ENCODE measurements at places on chromosomes 3 and 15.
A peak's percentile ranks its signal among the peaks of the same experiment; 100 is the strongest.

DNA sequence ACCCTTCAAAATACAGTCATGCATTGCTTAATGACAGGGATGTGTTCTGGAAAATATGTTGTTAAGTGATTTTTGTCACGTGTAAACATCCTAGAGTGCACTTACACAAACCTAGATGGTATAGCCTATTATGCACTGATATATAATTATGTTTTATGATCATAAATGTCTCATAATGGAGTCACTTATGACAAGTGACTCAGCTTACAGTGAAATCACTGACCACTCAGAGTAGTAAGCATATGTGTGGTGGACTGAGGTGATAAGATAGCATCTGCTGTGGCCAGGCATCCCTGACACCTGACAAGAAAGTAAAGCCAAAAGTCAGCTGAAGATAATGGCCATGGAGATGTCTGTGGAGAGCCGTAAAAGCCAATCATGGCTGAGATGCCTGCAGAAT, 5.4 kb downstream of the ACAD11 start:
- DNase-seq = no peak

DNA sequence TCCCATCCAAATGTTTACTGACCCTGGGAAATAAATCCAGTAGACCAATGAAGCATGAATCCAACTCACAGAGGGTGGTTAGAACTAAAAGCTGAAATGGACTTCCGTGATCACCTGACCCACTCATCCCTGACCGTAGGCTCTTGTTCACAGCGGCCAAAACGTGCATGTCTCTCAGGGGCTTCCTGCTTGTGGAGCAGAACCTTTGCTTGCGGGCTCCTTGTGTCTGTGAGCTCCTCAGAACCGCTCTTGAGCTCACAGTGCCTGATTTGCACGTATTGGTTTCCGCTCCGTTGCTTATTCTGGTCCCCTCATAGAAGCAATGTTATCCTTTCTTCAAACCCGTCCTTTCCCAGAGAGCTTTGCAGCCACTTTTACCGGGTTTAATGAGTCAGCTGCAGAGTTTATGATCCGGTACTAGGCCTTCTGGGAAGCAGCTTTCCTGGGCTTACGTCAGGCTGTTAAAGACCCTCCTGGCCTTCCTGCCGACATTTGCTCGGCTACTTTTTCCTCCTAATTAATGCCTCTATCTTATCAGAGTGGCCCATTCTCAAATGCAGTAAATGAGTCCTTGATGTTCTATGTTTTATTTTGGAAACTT, 35.4 kb downstream of the LIPC start:
- DNase-seq = no peak

DNA sequence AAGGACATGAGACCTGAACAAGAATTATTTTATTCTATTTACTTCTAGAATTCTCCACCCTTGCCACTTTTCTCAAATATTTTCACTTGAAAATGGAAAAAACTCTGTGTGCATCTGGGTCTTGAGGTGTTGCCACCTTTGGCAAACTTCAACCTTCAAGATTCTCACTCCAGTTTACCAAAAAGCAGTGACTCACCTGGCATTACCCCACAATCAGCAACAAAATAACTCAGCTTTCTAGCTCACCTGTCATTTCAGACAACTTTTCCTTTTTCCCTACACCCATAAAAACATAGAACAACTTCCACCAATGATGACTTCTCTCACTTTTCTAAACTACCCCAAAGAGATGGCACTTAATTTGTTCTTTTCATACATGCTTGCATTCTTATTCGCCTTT, 115.8 kb downstream of the DUT start:
- no peak for DNase-seq

- no peak for DNase-seq
These were observed 18.2 kb downstream of the CMTM6 start for GRCh38 chr3:32484436-32484835.

DNA sequence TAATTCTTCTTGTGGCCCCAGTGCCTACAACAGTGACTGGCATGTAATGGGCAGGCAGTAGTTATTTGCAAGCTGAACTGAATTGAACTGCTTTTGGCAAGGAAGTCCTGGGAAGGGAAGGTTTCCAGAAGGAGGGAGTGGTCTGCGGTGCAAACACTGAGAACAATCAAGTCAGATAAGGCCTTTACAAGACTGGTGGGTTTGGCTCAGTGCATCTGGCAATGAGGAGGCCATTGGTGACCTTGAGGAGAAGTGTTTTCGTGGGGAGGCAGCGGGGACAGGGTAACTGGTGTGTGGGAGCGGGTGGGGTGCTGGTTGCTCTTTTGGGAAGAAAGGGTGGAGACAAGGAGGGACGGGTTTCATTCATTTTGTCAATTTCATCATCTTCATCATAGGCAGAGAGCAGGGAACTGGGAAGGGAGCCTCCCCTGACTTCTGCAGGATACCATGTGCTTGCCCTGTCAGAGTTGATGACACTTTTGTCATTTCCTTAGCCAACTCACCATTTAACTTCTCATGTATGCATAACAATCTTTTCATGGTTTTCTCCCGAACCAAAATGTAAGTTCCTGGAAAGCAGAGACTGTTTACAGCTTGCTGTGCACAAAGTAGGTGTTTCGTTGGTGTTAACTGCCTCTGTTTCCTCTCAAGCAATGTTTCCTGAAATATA, 8.4 kb upstream of the EHD4 start:
- no peak for DNase-seq

DNA sequence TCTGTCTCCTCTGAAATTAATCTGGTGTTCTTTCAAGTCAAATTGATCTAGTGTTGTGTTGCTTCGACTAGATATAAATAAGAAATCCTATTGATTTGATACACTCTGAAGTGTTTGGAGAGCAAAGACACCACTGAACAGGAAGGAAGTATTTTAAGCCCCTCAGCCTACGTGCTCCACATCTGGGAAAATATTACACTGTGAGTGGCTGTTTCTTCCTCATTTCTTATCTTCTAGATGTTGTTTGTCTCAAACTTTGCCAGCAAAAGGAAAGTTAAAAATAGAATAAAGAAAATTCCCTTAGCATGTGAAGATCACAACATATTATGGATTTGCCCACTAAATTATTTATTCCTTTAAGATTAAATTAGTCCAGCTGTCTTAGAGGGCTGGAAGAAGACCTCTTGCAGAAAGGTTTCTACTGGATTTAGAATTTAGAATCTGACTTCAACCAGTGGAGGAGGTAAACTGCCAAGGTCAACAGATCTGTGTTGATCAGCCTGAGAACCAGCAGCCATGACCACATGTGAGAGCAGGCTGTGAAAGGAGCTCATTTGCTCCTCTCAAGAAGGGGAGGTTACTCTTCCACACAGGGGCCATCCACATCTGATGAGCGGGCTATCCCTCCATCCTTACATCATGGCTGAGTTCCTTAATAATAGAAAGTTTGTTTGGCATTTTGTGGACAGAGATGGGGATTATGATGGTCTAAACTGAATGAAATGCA, 46.3 kb upstream of the ACKR4 start:
- peak; percentile 26 for DNase-seq

GRCh38 chr3:139559541-139559940, 20.0 kb upstream of the RBP1 start:
- DNase-seq = peak; percentile 49

DNA sequence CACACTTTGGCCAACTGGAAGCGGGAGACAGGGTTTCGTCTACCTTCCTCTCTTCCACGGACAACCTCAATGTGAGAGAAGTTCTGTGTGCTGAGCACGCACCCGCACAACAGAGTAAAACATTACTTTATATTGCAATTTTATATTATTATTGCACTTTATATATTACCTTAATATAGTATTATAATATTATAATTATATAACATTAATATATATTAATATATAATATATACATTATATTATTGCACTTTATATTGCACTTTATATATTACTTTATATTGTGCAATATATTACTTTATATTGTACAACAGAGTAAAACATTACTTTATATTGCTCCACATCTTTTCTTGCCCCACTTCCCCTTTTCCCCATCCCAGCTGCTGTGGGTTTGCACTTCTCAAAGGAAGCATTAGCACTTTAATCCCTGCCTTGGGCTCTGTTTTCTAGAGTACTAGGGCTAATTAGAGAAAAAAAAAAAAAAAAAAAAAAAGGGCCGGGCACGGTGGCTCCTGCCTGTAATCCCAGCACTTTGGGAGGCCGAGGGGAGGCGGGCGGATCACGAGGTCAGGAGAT, 76.4 kb upstream of the SLC4A7 start:
- no peak for DNase-seq

- no peak for DNase-seq
These were observed 59.9 kb downstream of the ADCY5 start for GRCh38 chr3:123388811-123389627.

- DNase-seq = peak; percentile 20
These were observed 259.3 kb downstream of the TBL1XR1 start for GRCh38 chr3:176937994-176938393.

DNA sequence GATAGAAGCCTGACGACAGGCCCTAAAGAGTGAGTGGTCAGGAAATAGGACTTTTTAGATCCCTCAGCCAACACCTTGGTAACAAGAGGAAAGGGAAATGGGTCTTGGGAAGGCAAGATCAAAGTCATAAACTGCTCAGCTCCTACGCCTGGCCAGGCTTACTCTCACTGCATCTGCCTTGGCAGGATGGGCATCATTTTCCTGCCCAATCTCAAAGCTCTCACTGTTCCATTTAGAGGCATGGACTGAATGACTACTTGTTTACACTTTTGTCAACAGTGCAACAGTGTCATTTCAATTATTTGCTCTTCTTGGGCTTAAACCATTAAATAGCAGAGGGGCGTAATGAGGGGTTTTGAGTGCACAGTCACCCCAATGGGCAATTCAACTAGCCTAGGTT, 808.7 kb downstream of the GRM7 start:
- DNase-seq = no peak

- DNase-seq = peak; percentile 45
These were observed 519.7 kb downstream of the FOXP1 start for GRCh38 chr3:71063773-71064290.

DNA sequence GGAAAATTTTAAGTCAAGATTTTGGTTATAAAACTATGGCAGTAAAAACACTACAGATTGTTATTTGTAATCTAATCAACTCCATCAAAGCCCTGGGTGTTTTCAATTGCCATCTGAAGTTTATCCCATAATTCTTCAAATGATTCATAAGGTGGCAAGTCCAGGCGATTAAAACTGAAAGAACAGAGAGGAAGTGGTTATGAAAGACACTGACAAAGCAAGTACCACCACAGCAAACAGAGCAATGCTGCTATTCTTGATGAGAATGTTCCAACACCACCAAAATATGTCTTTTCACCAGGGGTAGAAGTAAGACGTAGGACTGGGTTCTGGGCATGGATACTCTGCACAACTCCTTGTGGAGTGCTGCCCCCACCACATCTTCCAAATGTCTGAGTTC, 86.9 kb upstream of the PRTG start:
- DNase-seq = no peak

- DNase-seq = no peak
These were observed 1.3 kb downstream of the NOP10 start for GRCh38 chr15:34341381-34342212.

DNA sequence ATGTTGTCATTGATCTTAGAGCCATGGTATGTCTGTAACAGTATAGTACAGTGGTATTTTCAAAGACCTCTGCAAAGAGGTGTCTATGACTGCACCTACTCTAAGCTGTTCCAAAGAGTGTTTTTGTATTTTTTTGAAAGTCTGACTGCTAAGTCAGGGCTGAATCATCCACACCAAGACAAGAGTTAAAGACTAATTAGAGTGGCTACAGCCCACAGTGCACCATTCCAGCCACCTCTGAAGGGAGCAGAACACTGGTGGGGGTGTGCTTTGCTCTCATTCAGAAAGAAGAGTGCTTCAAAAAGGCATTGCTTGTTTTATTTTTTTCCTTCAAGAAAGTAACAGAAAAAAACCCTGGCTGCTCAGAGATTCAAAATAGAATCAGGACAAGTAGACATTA, 301.4 kb downstream of the GABRG3 start:
- no peak for DNase-seq

GRCh38 chr3:52017586-52017985, 21.9 kb upstream of the RPL29 start:
- no peak for DNase-seq

GRCh38 chr15:58292751-58293175, 139.0 kb upstream of the LIPC start:
- DNase-seq = peak; percentile 28

DNA sequence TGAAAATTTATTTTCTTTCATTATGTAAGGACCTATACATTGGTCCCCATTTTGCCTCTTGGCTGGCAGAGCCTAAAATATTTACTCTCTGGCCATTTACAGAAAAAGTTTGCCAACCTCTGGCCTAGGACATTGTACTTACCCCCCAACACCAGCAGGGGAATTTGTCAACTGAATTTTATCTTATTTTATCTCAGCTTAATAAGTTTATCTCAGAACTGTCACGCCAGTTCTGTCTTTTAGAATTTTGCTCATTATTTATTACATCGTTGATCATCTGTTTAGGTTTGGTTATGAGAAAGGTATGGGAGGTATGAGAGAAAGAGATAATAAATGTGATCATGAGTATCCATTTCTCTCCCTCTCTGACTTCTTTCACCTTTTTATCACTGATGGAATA, 38.3 kb downstream of the CHD2 start:
- no peak for DNase-seq

DNA sequence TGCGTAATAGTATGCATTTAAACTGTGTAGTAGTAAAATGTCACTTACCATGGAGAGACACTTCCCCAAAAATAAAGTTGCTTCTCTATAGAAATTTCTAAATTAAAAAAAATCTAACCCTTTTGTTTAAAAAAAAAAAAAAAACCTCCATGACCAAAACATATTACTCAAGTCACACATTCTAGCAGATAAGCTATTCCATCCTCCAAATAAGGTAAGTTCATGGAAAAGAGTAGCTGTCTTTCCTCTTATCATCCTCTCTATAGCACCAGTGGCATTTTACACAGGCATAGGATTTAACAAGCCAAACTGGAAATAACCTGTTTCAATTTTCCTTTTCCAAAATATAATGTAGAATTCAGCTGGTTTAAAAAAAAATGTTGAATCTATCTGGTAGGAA, 57.4 kb downstream of the LRRFIP2 start:
- DNase-seq = no peak

- no peak for DNase-seq
These were observed 22.9 kb upstream of the TRA2B start for GRCh38 chr3:185960522-185961288.

DNA sequence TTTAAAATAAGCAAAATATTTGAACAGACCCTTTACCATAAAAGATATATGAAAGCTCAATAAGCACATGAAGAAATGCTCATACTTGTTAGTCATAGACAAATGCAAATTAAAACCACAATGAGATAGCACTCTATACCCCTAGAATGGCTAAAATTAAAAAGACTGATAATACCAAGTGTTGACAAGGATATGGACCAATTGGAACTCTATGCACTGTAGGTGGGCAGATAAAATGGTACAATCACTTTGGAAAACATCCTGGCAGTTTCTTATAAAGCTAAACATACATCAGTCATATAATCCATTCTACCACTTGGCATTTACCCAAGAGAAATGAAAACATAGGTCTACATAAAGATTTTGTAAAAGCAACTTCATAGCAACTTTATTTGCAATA, 293.0 kb upstream of the TLE3 start:
- no peak for DNase-seq

- DNase-seq = no peak
These were observed 84.1 kb upstream of the SPRED1 start for GRCh38 chr15:38168467-38169070.

Data from IMR-90 (cell line).